Cardiac muscle cell (in vitro differentiated cells and primary cell): ENCODE measurements at places on chromosomes 12 and 14.

- DNase-seq, result no peak
These were observed 19.8 kb upstream of the PALS1 start for GRCh38 chr14:67221248-67221981.

DNA sequence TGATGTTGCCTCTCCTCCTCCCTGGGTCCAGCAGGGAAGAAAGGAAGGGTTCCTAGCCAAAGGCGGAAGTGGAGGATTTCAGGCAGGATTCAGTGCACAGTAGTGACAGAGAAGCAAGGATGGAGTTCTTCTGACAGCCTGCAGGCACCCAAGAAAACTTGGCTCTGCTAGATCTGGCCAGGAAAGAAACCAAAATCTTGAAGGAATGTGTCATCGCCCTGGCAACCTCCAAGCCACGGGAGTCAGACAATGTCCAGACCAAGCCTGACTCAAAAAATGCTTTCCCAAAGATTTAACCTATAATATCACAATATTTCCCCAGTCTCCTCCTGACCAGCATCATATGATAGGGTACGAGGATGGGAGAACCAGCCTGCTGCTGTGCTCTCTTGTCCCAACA, 22.8 kb upstream of the DHRS4 start:
- DNase-seq, result no peak

- DNase-seq, result peak; percentile 27
These were observed 27.4 kb downstream of the ABCC9 start for GRCh38 chr12:21913823-21914222.

GRCh38 chr12:52656616-52657015, 4.6 kb upstream of the KRT2 start:
- DNase-seq, result no peak

- no peak for DNase-seq
These were observed 45.5 kb downstream of the RAD52 start for GRCh38 chr12:904010-904414.

DNA sequence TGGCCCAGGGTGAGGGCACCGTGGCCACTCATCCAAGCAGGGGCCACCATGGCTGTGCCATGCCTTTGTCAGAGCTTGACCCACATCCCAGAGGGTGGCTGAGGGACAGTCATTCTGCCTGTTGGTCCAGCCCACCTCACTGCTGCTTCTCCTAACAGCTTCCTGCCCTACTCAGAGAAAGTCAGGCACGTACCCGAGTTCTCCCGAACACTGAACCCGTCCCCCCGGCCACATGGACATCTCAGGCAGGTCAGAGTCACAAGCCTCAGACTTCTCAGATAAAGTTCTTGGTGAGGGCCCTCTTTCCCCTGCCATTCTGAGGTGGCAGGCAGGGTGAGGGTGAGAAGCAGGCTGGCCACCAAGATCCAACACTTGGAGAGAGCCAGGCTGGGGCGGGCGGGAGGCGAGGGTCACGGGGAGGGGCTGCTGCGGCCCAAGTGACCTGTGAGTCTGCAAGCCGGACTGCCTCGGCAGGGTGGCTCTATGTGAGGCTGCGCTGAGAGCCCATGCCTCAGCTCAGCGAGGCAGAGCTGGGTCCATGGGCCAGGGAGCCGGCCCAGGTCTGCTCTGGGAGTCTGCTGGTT, 317.8 kb downstream of the TMEM121 start:
- no peak for DNase-seq

DNA sequence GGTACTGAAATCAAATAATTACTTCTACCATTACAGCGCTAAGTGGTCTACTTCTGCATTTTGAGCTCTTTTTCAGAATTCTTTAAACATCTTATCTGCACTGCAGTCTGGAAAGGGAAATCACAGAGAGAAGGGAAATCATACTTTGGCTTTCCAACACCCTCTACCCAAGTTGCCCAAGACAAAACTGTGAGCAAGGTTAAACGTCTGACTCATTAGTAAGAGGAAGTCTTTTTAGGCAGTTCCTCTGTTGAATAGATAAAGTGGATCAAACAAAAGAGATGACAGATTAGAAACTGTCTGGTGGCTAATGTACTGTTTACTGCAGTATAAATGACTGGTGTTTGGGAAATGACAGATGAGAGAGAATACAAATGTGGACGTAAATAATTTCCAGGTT, 858.1 kb downstream of the NRXN3 start:
- no peak for DNase-seq

- DNase-seq, result no peak
These were observed 42.1 kb downstream of the KDM2B start for GRCh38 chr12:121538699-121539061.

DNA sequence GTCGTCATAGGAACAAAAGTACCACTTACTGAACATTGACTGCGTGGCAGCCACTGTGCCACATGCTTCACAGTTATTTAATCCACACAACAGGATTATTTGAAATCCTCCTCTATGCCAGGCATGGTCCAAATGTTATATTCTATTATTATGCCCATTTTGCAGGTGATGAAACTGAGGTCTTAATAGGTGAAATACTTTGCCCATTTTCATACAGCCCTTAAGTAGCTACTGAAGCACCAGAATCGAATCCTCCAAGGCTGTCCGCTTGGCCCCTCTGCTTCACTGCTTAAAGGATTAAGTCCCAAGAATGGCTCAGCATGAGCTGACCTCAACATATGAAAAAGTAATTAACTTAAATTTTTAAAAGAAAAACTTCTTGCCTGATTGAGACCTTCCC, 212.8 kb downstream of the EGLN3 start:
- DNase-seq, result no peak

DNA sequence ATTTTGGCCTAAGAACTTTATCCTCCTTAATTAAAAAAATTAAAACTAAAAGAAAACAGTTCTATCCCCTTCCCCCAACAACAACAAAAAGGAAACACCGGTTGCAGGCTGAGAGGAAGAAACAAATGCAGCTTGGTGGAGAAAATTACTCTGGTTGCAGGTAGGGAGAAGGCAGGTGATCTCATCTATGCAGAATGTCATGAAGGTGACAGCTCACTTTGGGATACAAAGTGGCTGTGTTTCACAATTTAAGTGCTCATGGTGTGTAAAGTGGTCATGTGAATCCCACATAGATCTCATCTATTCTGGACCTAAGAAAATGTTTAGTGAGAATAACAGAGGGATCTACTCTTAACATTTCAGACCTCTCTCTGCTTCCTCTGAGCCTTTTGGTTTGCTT, 219.7 kb upstream of the PKP2 start:
- peak; percentile 13 for DNase-seq

DNA sequence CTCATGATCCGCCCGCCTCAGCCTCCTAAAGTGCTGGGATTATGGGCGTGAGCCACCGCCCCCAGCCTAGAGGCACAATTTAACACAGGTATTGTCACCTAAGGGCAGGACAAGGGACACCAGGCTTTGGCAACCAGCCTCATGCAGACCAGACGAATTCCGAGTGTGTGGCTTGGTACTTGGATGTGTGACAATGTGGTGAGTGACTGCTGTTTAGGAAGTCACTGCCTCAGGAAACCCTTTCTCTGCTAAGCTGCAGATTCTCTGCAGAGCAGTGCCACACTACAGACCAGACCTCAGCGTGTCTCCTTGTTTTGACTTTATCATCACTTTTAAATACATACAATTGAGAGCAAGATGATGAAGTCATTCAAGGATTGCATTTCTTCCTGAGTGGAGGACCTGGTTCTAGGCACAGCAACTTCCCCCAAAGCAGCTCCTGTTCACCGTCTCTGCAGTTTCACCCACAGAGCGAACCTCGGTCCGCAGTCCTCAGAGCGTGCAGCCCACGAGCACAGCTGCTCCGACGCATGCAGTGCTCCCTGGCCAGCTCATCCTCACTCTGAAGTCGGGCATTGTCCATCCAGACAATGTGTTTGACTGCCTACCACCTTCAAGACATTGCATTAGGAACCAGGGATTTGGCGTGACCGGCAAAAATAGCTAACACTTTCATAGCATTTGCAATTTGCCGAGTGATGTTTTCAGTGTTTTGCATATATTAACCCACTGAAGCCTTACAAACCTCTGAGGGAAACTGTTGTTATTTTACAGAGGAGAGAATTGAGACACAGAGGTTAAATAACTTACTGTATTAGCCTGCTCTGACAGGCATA, 235.2 kb downstream of the CHST11 start:
- no peak for DNase-seq

DNA sequence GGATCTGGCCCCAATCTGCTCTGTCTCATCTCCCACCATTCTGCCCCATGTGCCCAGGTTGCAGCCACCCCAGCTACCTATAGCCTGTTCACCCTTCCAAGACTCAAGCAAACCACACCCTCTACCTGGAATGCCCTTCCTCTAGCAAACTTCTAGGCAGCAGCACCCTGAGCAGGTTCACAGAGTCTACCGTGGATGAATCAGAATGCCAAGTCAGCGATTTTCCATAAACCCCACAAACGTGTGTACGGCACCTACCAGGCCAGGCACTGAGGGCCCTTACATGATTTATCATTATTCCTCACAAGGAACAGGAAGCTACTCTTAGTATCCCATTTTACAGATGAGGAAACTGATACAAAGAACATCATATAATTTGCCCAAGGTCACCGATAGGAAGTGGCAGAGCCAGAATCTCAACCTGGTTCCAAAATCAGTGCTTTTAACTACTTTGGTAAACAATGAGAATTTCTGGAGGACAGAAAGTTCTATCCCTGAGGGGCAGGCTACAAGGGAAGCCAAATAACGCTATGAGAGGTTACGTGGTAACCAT, 28.0 kb upstream of the DHRS4 start:
- no peak for DNase-seq

GRCh38 chr14:29823816-29824215, 103.8 kb downstream of the PRKD1 start:
- no peak for DNase-seq

GRCh38 chr12:46187023-46187422, 81.8 kb downstream of the SLC38A1 start:
- DNase-seq, result peak; percentile 88

GRCh38 chr12:80032946-80033345, 66.4 kb upstream of the OTOGL start:
- no peak for DNase-seq

DNA sequence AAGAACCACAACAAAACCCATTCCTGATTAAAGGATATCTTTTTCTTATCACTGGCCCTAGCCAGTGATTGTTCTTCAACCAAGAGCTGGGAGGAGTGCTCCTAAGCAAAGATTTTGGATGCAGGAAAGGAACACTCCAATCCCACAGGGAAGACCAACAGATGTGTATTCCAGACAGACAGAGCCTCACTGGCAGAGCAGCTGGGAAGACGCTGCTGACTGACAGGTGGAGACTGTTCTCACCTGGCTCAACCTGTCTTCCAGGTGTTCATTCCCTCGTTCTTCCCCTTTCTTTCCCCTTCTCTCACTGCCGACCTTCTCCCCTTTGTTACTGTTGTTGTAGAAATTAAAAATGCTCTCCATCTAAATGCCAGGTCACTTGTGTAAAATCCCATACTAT, 89.7 kb upstream of the CCDC198 start:
- no peak for DNase-seq

- DNase-seq, result no peak
These were observed 241.4 kb downstream of the PHLDA1 start for GRCh38 chr12:75790219-75790618.

GRCh38 chr12:124296916-124297351, 2.0 kb downstream of the RFLNA start:
- DNase-seq, result no peak

DNA sequence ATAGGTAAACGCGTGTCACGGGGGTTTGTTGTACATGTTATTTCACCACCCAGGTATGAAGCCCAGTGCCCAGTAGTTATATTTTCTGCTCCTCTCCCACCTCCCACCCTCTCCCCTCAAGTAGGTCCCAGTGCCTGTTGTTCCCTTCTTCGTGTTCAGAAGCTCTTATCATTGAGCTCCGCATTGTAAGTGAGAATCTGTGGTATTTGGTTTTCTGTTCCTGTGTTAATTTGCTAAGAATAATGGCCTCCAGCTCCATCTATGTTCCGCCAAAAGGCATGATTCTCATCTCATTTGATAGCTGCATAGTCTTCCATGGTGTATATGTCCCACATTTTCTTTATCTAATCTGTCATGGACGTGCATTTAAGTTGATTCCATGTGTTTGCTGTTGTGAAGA, 6.9 kb upstream of the GPRC5D start:
- no peak for DNase-seq

- DNase-seq, result peak; percentile 70
These were observed 10.2 kb upstream of the SERPINA9 start for GRCh38 chr14:94485944-94486841.

DNA sequence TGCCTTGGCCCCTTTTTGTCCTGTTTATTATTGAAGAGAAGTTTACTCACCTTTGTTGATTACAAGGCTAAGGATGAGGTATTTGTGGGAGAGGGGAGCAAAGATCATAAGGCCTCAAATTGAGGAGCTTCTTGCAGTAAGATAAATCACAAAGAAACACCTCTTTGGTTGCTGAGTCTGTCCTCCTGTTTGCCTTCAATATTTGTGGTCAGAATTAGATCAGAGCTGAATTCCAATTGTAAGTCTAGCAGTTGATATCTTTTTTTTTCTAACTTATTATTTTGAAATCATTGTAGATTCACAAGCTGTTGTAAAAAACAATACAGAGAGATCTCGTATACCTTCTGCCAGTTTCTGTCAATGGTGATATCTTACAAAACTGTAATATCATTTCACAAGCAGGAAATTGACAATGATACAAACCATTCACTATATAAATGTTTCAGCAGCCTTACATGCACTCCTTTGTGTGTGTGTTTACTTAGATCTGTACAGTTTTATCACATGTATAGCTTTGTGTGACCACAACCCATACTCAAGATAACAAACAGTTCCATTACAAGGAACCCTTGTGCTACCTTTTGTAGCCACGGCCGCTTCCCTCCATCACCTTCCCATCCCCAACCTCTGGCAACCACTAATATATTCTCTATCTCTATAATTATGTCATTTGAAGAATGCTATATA, 97.4 kb downstream of the KICS2 start:
- peak; percentile 38 for DNase-seq

- DNase-seq, result no peak
These were observed 116.4 kb downstream of the EML1 start for GRCh38 chr14:99909513-99910064.

- DNase-seq, result no peak
These were observed 51.3 kb upstream of the PLBD1 start for GRCh38 chr12:14618983-14619382.

DNA sequence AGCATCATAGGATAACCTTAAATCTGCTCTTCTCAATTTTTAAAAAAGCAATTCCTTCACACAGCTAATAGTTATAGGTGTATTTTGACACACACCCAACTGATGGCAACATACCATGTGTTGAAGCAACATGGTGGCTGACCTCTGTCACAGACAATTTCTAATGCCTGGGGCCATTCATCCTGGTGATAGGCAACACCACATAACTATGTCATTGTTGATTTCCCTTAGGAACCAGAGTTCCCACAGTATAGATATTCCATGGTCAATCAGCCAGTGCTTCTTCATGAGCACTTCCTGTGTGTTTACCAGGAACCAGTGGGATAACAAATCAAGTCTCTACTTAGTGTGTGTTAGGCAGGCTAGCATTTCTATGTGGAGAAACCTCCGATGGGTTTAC, 88.3 kb downstream of the FIGNL2 start:
- no peak for DNase-seq

DNA sequence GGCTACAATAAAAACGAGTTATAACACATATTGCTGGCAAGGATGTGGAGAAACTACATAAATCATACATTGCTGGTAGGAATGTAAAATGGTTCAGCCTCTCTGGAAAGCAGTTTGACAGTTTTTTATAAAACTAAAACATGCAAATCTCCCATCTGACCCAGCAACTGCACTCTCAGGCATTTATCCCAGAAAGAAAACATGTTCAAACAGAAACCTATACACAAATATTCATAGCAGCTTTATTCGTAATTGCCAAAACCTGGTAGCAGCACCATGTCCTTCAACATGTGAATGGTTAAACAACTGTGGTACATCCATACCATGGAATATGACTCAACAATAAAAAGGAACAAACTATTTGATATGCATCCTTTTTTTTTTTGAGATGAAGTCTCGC, 10.1 kb upstream of the TMCC3 start:
- no peak for DNase-seq
